H1 (cell line): ENCODE measurements at places on chromosomes 5 and 9. TPM values are rescaled to one million over a fixed set of nuclear protein-coding genes. Genes with fewer than 3 reads are reported as not detected.

PCDHA7 gene
- total RNA-seq: 1.6 and 2.7 TPM in 2 replicates

DBH gene
- total RNA-seq: 0.29 TPM in 1 of 2 replicates, not detected in the other

MLANA gene
- not detected in 2 replicates for total RNA-seq

RETREG1 gene
- 1.9 TPM in 2 replicates for total RNA-seq

FOXD4L5 gene
- 0.13 TPM in 1 of 2 replicates, not detected in the other for total RNA-seq

ZER1 gene
- 20.5 and 22.6 TPM in 2 replicates for total RNA-seq

SAXO1 gene
- total RNA-seq: 0.20 TPM in 1 of 2 replicates, not detected in the other

WNT8A gene
- 0.27 TPM in 1 of 2 replicates, not detected in the other for total RNA-seq

PCDHGA4 gene
- 1.9 and 2.5 TPM in 2 replicates for total RNA-seq

LCN9 gene
- total RNA-seq: 3.1 and 3.7 TPM in 2 replicates
